Glutamatergic neuron (in vitro differentiated cells): ENCODE measurements at places on chromosomes 16 and 17. TPM values are rescaled to one million over a fixed set of nuclear protein-coding genes. Genes with fewer than 3 reads are reported as not detected.
A peak's percentile ranks its signal among the peaks of the same experiment; 100 is the strongest.

GRCh38 chr17:48624118-48624517 is 2.0 kb downstream of the HOXB9 start:
- H3K27ac ChIP-seq, result no peak overlapping the region
- no peak overlapping the region for H3K4me3 ChIP-seq
- no peaks in the 10 kb centered on the region for H3K36me3 ChIP-seq

DNA sequence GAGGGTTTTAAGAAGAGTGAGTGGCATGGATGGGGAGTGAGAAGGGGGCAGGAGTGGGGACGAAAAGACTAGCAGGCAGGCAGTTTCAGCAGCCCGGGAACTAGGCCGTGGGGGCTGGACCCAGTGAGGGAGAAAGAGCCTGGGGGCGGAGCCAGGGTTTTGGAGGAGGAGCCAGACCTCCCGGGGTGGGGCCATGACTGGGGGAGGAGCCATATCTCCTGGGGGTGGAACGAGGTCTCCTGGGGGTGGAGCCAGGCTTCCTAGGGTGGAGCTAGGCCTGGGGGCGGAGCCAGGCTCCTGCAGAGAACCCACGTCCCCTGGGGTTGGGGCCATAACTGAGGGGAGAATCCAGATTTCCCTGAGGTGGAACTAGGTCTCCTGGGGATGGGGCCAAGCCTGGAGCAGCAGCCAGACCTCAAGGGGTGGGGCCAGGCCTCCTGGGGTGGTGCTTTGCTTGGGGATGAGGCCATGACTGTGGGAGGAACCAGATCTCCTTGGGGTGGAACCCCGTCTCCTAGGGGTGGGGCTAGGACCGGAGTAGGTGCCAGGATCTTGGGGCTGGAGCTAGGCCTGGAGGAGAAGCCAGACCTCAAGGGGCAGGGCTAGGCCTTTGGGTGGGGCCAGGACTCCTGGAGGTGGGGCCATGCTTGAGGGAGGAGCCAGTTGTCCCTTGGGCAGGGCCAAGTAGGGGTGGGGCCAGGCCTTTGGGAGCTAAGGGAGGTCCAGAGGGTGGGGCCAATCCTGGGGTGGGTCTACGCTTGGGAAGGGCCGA is 41.7 kb upstream of the JPH3 start:
- H3K36me3 ChIP-seq, result no peaks in the 10 kb centered on the region
- no peak overlapping the region for H3K4me3 ChIP-seq
- no peak overlapping the region for H3K27ac ChIP-seq

- no peaks in the 10 kb centered on the region for H3K27me3 ChIP-seq
- DNase-seq, result no peak
- no peak overlapping the region for H3K27ac ChIP-seq
- H3K4me3 ChIP-seq, result no peak overlapping the region
Measured at GRCh38 chr16:86127366-86127765, 228.4 kb downstream of the IRF8 start.

GRCh38 chr17:41278176-41278955 is 2.9 kb downstream of the KRTAP9-7 start:
- H3K4me1 ChIP-seq, result no peaks in the 10 kb centered on the region
- DNase-seq, result no peak
- H3K27ac ChIP-seq, result no peak overlapping the region
- H3K27me3 ChIP-seq, result peaks cover 4% of the 10 kb centered on the region
- H3K4me3 ChIP-seq, result no peak overlapping the region

SLC5A10 gene
- total RNA-seq, result not detected

SCPEP1 gene
- total RNA-seq, result 46.9 TPM

DHX58 gene
- 0.42 TPM for total RNA-seq

DNA sequence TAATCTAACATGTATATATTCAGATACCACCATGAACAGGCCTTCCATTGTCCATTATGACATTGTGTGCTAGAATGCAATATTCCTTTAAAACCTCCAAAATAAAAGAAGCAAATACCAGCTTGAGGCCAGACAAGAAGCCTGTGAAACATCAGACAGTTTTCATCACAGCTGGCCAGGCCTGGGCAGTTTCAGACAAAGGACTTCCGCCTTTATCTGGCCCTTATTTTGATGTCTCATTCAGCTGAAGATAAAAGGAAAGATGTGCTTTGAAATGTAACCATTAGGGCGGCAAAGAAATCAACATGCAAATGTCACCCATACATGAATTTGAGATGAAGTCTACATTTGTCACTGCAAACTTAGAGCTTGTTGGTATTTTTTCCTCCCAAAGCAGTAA is 737.5 kb downstream of the KCNJ2 start:
- no peak for DNase-seq
- no peak overlapping the region for H3K27ac ChIP-seq
- no peaks in the 10 kb centered on the region for H3K27me3 ChIP-seq
- H3K4me3 ChIP-seq, result no peak overlapping the region
- no peaks in the 10 kb centered on the region for H3K4me1 ChIP-seq
- no peaks in the 10 kb centered on the region for H3K36me3 ChIP-seq

SLC52A1 gene
- total RNA-seq, result not detected

- peaks cover 3% of the 10 kb centered on the region for H3K27me3 ChIP-seq
- H3K36me3 ChIP-seq, result no peaks in the 10 kb centered on the region
- peak; percentile 24 for DNase-seq
- H3K4me3 ChIP-seq, result peak overlapping the region; percentile 79
- H3K4me1 ChIP-seq, result peaks cover 11% of the 10 kb centered on the region
- no peak overlapping the region for H3K27ac ChIP-seq
Measured at GRCh38 chr16:79589601-79590102, 10.9 kb downstream of the MAF start.

- H3K36me3 ChIP-seq, result no peaks in the 10 kb centered on the region
- no peak overlapping the region for H3K27ac ChIP-seq
- no peak overlapping the region for H3K4me3 ChIP-seq
- no peaks in the 10 kb centered on the region for H3K27me3 ChIP-seq
Measured at GRCh38 chr17:77254951-77255825, 114.4 kb downstream of the SEC14L1 start.

DNA sequence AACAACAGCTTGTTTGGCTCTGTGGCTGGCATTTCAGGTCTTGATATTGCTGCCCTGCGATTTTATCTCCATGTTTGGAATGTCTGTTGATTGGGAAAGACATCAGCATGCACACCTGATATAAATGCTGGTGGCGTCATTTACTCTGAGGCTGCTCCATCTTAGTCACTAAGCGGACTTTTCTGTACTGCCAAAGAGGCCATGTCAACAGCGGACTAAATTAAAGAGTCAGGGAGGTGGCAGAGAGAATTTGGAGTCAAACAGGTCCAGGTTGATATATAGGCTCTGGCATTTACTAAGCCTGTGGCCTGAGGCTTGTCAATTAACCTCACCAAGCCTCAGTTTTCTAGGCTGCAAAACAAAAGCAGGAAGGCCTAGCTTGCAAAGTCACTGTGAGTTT is 6.2 kb downstream of the RBFOX1 start:
- no peak overlapping the region for H3K27ac ChIP-seq
- DNase-seq, result no peak
- peaks cover 7% of the 10 kb centered on the region for H3K36me3 ChIP-seq
- peaks cover 2% of the 10 kb centered on the region for H3K27me3 ChIP-seq
- H3K4me1 ChIP-seq, result no peaks in the 10 kb centered on the region

DNA sequence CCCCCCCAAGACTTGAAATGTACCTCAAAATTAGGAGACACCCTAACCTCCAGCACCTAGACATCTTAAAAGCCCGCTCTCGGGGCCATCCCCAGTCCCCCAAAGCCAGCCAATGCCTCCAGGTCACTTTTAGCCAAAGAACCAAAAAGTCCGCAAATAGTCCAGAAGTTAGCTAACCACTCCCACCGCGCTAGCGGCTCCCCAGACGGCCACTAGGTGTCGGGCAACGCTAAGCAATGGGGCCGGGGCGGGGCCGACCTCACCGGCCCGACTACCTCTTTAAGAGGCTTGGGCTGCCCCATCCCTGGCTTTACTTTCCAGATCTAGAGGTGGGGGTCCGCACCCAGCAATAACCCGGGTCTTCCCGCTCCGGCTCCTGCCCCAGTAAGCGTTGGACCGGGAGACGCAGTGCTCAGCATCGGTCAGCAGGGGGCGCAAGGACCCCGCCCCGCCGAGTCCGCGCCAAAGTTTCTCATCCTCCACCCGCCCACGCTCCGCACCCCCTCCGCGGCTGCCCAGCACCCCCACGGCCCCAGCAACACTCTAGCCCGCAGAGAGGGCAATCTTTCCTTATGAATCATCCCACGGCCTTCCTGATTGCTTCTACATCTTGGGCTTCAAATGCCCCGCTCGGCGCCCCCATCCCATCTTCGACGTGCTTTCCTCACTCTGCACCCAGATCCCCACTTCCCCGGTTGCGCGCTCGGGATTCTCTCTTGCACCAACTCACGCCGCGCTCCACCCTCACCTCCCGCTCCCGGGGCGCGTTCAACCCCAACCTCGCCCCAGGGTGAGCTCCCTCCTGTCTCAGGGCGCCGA is 765 bp downstream of the COL1A1 start:
- H3K4me3 ChIP-seq, result peak overlapping the region; percentile 78
- DNase-seq, result peak; percentile 85
- H3K36me3 ChIP-seq, result no peaks in the 10 kb centered on the region
- peaks cover 5% of the 10 kb centered on the region for H3K4me1 ChIP-seq
- H3K27ac ChIP-seq, result no peak overlapping the region

- H3K4me1 ChIP-seq, result peaks cover 2% of the 10 kb centered on the region
- H3K4me3 ChIP-seq, result no peak overlapping the region
- DNase-seq, result no peak
- peaks cover 4% of the 10 kb centered on the region for H3K36me3 ChIP-seq
- no peak overlapping the region for H3K27ac ChIP-seq
- peaks cover 7% of the 10 kb centered on the region for H3K27me3 ChIP-seq
Measured at GRCh38 chr17:45820052-45820780, 24.5 kb upstream of the SPPL2C start.

DNA sequence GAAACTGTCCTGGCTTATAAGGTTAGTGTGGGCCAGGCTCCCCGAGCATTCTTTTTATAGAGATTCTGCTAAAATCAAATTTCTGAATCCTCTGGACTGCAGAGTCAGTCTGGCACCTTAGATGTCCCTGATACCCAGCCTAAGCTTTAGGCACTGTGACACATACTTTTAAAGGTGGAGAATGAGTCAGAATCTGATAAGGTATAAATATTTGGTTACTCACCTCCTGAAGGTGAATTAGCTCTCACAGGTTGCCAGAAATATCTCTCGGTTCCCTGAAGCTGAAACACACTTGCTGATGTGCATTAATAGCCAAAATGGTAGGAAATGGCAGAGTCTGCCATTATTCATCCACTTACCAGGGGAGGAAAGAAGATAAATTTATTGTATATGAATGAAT is 446.9 kb downstream of the UTP18 start:
- no peaks in the 10 kb centered on the region for H3K27me3 ChIP-seq
- H3K4me1 ChIP-seq, result peaks cover 13% of the 10 kb centered on the region
- no peak for DNase-seq
- no peak overlapping the region for H3K27ac ChIP-seq

DNA sequence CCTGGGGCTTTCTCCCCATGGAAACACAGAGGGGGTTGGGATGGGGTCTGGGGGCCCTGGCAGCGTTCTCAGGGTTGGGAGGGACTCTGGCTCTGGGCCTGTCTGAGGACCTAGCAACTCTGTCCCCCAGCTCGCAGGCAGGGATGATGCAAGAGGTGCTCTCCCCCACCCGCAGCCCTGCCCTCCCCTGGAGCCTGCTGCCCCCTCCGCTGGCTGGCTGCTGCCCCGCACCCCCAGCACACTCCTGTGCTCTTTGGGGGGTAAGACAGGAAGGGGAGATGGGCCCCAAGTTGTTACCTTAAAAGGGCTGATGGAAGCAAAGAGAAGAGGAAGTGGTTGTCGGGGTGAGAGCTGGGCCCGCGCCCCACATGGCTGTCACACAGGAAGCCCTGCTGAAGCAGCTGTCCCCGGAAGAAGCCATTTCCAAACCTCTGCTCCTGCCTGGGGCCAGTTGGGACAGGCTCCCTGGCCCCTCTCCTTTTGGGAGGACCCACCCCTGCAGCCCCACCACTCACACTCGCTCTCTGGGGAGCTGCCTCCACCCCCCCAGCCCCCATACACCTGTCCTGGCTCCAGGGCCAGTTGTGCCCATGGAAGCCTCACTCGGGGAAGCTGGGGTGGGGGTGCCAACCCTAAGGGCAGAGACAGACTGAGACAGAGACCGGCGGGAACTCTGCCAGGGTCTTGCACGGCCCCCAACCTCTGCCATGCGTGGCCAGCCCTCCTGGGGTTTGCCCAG is 2.5 kb downstream of the CORO1A start:
- H3K27me3 ChIP-seq, result peaks cover 2% of the 10 kb centered on the region
- H3K4me3 ChIP-seq, result no peak overlapping the region
- no peaks in the 10 kb centered on the region for H3K36me3 ChIP-seq
- H3K4me1 ChIP-seq, result no peaks in the 10 kb centered on the region
- H3K27ac ChIP-seq, result no peak overlapping the region

DNA sequence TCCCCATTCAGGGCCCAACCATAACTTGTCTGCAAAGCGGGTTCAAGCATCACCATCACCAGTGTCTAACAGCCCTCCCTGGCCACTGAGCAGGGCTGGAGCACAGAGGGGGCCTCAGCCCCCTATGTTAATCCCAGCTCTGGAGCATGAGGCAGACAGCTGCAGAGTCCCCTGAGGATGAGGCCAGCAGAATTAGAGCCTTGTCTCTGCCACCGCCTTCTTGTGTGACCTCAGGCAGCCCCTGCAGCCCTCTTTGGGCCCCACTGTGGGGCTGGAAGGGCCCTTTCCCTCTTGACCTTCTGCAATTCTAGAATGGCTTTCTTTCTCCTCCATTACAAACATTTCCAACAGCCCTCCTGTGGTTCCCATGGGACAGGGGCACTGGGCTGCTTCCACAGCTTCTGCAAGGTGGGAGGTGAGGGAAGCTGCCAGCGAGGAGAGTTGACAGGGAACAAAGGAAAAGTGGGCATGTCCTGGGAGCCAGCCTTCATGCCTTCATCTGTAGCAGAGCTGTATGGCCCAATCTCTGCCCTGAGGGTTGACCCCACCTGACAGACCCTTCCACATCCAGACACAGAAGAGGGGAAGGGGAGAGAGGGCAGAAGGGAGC is 65.7 kb downstream of the TMEM132E start:
- H3K4me1 ChIP-seq, result peaks cover 9% of the 10 kb centered on the region
- H3K27ac ChIP-seq, result no peak overlapping the region
- H3K36me3 ChIP-seq, result no peaks in the 10 kb centered on the region
- H3K4me3 ChIP-seq, result no peak overlapping the region
- H3K27me3 ChIP-seq, result peaks cover 11% of the 10 kb centered on the region

GRCh38 chr16:71885261-71885650 is 1.3 kb upstream of the ZNF821 start:
- H3K36me3 ChIP-seq, result no peaks in the 10 kb centered on the region
- peaks cover 11% of the 10 kb centered on the region for H3K4me1 ChIP-seq
- DNase-seq, result no peak
- H3K27me3 ChIP-seq, result peaks cover 9% of the 10 kb centered on the region
- H3K4me3 ChIP-seq, result peak overlapping the region; percentile 83
